GM03348 (cell line): ENCODE measurements at places on chromosomes 5 and 9.

GRCh38 chr5:132473019-132473531 is 17.5 kb downstream of the IRF1 start:
- no peak for DNase-seq

DNA sequence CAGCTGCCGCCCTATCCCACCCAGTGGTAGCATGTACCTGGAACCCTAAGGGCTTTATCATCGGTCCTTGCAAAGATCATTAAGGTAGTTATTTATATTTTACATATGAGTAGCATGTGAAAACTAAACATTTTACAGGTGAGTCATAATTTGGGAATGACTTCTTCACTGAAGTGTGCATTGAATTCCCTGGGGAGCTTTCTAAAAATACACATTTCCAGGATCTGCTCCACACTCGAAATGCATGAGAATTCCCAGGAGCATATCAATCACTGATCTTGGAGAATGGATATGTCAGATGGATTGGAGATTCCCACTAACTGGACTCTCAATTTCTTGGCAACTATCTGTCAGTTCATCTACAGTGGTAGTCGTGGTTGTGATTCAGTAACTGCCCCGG is 717.5 kb downstream of the IRX1 start:
- DNase-seq, result no peak

- DNase-seq, result peak; percentile 79
Observed at GRCh38 chr5:72167804-72168203, 60.5 kb downstream of the MAP1B start.

GRCh38 chr9:135906291-135907005 is 898 bp downstream of the CAMSAP1 start:
- DNase-seq, result peak; percentile 37

GRCh38 chr5:11525020-11525419 is 379.2 kb downstream of the CTNND2 start:
- no peak for DNase-seq

- DNase-seq, result no peak
Observed at GRCh38 chr9:95242613-95243012, 74.9 kb downstream of the FANCC start.

DNA sequence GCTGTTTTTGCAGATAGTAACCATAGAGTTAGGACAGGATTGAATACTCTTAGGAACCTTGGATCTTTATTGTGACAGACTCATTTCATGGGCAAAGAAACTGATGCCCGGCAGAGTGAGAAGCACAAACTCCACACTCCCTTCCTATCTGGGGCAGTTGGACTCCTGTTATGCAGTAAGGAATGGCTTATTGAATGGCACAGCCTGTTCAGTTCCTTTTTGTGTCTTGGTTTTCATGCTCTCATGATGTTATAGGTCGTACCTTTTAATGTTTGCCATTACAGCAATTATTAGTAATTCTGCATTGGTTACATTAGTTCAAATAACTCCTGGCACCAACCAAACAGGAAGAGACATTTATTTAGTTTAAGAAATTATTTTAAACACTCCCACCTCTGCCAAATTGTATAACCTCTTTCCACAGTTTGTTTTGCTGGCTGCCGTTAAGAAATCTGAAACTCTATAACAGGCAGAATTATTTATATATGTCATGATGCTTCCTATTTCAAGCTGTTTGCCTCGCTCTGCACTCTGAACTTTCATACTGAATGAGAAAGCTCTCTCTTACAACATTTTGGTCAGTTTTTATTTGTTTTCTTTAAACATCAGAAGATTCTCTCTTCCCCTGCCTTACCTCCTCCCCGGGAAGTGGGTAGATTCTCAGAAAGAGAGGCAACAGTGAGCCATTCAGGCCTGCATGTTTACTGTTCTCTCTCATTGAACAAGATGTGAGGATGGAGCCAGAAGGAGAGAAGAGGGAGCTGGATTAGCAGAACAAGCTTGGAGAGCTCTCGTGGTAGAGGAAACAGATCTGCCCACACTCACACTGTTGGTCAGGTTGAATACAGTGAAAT is 144.4 kb downstream of the ARHGEF28 start:
- DNase-seq, result no peak

GRCh38 chr5:52928689-52929088 is 60.5 kb upstream of the ITGA2 start:
- DNase-seq, result no peak

DNA sequence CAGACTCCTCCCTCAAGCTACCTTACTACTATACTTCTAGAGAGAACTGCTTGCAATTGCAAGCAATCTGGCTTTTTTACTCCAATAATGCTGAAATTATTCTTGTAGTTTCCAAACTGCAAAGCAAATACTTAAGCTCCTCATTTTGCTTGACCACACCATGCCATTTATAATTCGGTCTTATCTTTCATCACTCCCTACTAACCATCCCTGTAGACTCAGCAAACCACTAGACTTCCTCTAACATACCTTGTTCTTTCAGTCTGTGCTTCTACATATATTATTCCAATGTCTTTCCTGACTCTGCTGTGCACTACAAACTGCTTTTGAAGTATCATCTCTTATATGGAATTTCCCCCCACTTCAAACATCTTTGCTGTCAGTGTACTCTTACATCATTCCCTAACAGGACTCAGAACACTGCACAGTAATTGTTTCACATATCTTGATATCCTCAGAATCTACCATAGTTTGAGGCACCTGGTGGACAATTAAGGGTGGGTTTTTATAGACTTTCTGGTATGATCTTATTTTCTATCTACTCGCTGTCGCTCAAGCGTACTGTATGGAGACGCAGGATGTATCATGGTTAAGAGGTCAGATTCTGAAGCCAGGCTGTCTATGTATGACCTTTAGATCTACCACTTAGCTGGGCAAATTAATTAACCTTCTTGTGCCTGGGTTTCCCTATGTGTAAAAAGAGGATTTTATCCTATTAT is 2.8 kb downstream of the IL6ST start:
- DNase-seq, result no peak

GRCh38 chr5:173242079-173242478 is 7.1 kb upstream of the NKX2-5 start:
- no peak for DNase-seq
